GM06990 (cell line): ENCODE measurements at places on chromosomes 5 and 9.

DNA sequence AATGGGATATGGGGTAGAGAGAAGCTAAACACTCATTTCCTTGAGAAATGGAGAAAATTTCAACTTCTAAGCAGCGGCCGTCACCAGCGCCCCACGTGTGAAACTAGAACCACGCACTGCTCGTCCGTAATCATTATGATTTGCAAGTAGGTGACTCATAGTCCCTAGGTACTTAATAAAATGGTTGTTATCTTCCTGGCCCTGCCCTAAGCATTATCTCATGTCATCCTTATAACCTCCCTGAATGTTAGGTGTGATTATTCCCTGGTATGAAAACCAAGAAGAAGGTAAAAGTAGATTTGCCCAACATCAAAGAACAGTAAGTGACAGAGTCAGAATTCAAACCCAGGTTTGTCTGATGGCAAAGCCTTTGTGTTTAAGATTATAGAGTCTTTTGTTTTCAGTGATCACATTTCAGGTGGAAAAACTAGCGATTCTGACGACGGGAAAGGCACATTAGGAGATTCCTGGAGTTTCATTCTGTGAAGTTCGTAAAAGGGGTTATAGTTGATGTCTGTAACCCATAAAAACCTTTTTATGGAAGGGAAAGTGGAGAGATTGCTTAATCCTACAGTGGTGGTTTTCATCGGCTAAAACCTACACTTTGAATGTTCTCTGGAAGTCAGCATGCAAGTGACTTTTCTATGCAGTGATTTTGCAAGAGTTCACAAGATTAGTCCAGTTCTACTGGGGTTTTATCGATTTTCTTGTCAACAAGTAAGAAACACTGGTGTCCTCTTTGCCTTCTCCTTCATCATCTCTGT, 202.9 kb upstream of the WWC1 start:
- no peak for DNase-seq

- no peak for DNase-seq
These were observed 459.9 kb upstream of the NMUR2 start for GRCh38 chr5:152864991-152865390.

DNA sequence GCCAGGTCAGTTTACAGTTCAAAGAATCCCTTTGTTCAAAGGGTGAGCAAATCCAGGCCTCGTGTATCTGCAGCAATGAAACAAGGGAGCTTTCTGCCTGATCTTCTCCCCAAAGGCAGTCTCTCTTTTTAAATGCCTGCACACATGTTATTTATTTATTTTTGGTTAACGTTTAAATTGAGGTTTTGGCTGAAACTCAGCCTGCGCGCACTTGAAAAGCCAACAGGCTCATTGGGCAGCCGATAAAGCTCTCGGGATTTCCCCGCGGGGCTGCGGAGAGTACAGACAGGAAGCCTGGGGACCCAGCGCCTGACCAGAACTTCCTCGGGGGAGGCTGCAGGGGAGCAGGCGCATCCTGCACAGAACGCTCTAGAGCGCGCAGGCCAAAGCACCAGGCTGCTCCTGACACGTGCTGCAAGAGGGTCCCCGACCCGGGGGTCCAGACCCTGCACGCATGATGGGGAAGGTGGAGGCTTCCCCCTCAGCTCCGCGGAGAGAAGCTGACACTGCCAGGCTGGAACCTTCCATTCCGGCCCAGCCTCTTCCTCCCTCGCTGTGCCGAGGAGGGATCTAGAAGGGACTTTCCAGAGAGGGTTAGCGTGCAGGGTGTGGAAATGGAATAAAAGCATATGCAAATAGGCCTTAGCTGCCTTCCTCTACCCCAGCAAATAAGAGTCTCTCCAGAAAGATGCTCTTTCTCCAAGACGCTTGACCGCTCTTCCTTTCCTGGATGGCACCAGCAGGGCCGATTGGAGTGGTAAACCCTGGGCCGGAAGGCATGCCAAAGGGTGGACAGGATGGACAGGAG, 46.1 kb downstream of the PTTG1 start:
- peak; percentile 95 for DNase-seq

- no peak for DNase-seq
These were observed 137.7 kb downstream of the WDR41 start for GRCh38 chr5:77354454-77354853.

DNA sequence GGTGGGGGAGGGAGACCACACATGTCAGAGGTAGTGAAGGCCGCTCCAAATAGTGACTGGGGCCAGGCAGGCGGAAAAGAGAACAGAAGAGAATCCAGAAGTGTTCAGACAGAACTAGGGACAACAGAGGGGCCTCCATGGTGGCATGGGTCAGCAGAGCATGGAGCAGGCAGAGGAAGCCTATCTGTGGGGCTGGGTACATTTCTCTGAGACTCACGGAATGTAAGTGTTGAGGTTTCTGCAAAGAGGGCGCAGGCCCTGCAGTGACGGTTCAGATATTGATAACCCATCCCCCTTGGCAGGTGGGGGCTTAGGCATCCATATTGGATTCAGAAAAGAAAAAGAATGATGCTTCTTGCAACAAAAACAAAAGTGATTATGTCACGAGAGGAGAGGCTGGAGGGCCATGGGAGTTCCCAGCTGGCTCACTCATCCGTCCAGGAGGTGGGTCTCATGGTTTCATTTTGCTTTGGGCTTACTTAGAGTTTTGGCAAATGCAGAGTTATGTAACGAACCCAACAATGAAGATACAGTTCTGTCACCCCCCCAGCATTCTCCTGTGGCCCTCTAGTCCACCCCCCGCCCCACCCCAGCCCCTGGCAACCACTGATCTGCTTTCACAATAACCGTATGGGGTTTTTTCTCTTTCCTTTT, 5.4 kb upstream of the RMND5B start:
- no peak for DNase-seq

GRCh38 chr9:97506306-97506705, 4.8 kb downstream of the TMOD1 start:
- DNase-seq = no peak

GRCh38 chr9:77585335-77585786, 62.8 kb downstream of the GNA14 start:
- no peak for DNase-seq

- DNase-seq = no peak
These were observed 14.0 kb downstream of the CCDC187 start for GRCh38 chr9:136289651-136290507.

- no peak for DNase-seq
These were observed 212.4 kb upstream of the DMAC1 start for GRCh38 chr9:8011974-8012373.

DNA sequence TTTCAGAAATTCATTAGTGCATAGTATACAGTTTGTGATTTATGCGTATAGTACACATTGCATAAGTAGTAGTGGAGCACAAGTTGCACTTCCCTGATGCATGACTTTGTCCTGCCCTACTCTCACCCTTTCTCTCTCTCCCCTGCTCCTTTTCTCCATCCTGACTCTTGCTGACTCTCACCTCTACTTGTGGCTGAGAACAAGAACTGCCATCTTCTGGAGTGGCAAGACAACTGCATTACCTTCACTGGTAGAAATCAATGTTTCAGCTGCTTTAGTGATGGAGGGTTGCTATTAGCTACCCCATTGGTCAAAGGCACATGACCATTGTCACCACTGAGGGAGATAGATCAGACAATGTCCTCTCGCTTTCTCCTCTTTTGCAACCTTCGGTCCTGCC, 26.9 kb downstream of the SPEF2 start:
- no peak for DNase-seq

GRCh38 chr9:68708513-68708912, 3.5 kb downstream of the PIP5K1B start:
- no peak for DNase-seq

DNA sequence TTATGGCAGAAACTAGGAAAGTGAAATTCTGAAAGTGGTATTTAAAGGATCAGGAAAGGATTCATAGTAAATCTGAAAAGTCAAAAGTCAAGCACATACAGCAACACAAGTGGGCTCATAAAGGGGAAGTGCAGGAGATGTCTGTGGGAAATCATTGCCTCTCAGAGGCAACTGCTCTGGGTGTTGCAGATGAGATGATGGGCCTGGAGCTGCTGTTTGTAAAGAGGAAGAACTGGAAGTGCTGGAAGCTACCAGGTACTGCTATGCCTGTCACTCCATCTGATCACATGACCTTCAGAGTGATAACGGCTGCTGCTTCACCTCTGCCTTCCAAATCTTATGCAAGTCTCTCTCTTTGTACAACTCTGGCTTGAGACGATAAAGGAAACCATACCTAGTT, 55.9 kb downstream of the ADRB2 start:
- DNase-seq = no peak

DNA sequence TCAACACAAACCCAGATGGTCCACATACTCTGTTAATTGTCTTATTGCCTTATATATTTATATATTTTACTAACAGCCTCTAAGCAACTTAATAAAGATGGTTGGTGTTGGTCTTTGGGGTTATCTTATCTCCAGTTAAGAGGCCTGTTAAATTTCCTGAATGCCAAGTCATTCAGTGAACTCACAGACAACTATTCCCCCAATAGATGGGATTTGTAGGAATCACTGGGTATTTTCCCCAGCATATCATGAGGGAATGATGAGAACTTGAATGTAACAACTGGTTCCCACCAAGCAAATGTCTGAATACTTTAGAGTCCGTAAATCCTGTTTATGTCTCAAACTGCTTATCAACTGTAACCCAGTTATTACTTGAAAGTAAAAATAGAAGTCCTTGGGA, 42.7 kb upstream of the RETREG1 start:
- no peak for DNase-seq

DNA sequence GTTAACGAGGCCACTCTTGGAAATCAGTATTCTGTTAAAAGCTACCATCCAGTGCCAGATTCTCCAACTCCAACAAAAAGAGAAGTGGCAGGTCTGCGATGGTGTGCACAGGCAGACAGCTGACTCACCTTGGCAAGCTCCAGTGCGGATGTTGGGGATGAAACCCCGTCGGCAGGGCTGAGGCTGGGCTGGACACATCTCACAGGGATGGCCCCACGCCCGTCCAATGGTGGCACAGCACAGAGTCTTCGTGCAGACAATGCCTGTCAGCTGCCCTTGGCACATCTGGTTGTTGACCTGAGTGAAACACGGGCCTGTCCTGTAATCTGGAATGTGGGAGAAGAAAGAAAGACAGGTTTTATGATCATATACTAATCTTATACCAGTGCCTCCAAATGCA, 73.4 kb downstream of the FBN2 start:
- no peak for DNase-seq

- DNase-seq = no peak
These were observed 70.3 kb upstream of the EPB41L4B start for GRCh38 chr9:109391176-109391575.

DNA sequence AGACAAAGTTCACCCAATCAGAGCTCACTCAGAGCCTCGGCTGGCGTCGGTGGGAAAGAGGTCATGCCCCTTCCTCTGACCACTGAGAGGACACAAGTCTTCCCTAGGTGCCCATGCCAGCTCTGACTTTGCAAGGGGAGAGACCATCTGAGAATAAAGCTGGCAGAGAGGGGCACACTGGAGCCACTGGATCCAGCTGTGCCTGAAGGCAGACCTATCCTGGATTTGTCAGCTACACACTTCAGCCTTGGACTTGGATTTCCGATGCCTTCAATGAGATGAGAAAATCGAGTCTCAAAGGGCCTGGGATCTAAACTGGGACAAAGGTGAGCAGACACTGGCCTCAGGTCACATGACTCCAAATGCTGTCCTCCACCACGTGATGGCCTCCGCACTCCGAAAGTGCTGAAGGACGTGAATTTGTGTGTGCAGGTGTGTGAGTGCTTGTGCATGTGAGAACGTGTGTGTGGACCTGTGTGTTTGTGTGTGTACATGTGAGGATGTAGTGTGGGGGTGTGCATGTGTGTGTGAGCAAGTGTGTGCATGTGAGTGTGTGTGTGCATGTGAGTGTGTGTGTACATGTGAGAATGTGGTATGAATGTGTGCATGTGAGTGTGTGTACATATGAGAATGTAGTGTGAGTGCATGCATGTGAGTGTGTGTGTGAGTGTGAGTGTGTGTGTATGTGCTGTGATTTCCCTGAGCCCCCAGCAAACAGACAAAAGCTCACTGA, 37.9 kb downstream of the BARX1 start:
- DNase-seq = no peak

GRCh38 chr9:123550797-123551196, 194.8 kb downstream of the CRB2 start:
- no peak for DNase-seq

DNA sequence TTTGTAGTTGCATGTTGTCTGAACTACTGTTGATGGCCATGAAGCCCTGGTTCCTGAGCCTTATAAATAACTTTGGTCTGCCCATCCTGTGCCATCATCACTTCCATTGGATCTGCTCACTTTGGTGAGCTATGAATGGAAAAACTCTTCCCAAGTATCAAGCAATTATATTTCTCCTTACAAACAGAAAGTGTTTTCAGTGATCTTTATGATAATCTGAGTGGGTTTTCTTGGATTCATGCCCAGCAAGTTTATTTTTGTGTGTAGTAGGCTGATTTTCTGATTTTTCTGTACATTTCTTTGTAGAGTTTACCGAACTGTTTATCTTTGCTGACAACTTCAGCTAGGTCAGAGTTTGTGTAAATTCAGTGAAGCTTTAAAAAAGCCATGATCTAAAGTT, 31.0 kb downstream of the CAMK4 start:
- no peak for DNase-seq

- DNase-seq = no peak
These were observed 158.1 kb downstream of the HACD4 start for GRCh38 chr9:20873240-20873865.

DNA sequence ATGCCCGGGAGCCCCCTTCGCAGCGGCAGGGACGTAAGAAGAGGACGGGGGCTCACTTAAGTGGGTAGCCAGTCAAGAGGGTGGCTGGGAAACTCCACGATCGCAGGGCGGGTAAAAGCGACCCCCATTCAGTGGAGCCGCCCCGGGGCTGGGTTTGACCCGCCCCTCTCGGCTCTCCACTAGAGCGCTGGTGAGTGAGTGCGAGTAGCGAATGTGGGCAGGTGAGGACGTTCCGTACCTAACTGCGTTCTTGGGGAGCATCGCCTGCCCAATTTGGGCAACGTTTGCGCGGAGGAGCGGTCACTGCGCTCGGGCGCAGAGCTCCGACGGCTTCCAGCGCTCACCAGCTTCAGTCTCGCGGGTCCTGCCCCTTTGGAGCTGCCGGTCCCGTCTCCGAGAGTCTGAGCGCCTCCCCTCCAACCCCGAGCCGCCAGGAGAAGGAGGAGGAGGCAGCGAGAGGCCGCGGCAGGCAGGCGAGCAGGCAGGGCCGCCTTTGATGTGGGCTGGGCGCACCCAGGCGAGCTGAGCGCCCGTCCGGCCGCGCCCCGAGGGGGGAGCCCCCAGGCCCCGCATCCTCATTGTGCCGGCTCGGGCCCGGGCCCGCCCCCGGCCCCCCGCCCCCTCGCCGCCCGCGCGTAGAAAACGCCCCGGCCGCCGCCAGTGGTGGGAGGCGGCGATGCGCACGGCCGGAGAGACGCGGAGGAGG, at the start of gene FGF18:
TSS of gene FGF18 (plus strand) at position 666 of the 706 bp plus-strand sequence. CDS start 553 bp downstream, outside the sequence.
- DNase-seq = peak; percentile 65

GRCh38 chr9:108551030-108551841, 304.6 kb downstream of the ACTL7B start:
- no peak for DNase-seq

GRCh38 chr5:38330207-38330606, 71.8 kb downstream of the EGFLAM start:
- no peak for DNase-seq

DNA sequence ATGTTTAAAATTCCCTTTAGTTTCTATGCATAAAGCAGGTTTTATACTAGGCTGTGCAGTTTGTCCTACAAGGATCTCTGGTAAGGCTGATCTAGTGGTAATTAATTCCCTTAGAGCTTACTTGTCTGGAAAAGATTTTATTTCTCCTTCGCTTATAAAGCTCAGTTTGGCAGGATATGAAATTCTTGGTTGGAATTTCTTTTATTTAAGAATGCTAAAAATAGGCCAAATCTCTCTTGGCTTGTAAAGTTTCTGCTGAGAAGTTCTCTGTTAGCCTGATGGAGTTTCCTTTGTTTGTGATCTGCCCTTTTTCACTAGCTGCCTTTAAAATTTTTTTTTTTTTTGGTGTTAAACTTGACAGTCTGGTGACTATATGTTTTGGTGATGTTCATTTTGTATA, 237.1 kb upstream of the TLE4 start:
- no peak for DNase-seq
